ENCODE measurements at places on chromosomes 3 and 15. TPM values are rescaled to one million over a fixed set of nuclear protein-coding genes. Genes with fewer than 3 reads are reported as not detected.

Gene PAQR9
- 14.7 TPM for total RNA-seq

- no peak for DNase-seq
Measured at GRCh38 chr15:57789225-57789624, 82.7 kb downstream of the POLR2M start.

Gene CLDN11
- 2.2 TPM for total RNA-seq

Gene POLR2H
- total RNA-seq: 36.0 TPM

GRCh38 chr3:38957296-38957695 lies 94.4 kb downstream of the SCN11A start:
- DNase-seq: no peak

Gene VGLL3
- 6.3 TPM for total RNA-seq

DNA sequence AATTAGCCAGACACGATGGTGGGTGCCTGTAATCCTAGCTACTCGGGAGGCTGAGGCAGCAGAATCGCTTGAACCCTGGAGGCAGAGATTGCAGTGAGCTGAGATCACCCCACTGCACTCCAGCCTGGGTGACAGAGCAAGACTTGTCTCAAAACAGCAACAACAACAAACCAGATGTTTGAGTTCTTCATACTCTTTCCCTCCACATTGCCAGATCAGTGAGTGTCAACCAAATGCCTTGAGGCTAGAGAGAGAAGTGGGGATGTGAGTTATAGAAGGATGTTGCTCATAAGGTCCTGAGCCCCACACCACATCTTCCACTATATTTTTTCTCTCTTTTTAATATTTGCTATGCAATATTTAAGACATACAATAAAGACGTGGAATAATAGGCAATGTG lies 19.8 kb downstream of the MAPKBP1 start:
- no peak for DNase-seq

Gene ATP13A4
- not detected for total RNA-seq

DNA sequence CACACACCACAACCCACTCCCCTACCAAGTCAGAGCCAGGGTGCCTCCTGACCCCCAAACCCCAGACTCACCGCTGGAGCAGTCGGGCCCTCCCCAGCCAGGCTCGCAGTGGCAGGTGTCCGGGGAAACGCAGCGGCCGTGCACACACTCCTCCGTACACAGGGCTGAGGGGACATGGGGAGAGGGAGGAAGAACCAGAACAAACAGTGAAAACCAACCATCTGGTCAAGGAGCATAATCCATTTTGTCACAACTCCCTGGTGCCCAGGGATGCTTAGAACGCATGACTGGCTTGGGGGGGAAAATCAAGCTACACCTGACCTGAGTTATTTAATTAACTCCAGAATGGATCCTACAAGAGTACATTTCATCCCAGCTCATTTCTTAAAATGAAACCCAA lies 159.2 kb downstream of the MEGF11 start:
- no peak for DNase-seq

GRCh38 chr15:47773143-47773542 lies 55.8 kb downstream of the SEMA6D start:
- no peak for DNase-seq

DNA sequence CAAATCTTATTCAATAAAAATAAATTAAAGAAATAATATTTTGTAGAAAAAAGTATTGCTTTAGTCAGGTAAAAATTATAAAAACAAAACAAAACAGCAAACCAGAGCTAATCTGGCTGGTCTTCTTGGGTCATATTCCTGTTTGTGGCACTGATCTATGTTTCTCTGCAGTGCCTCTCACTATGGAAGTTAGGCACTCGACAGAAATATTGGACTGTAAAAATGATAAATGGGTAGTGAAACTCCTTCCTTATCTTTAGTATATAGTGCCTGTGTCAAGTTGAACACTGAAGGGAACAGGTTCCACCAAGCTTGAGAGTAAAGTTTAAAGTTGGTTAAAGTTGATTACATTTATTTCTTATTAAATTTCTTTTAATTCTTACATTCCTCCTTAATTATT lies 1195.6 kb upstream of the GBE1 start:
- DNase-seq: no peak

Gene GPR62
- 0.21 TPM for total RNA-seq

GRCh38 chr15:41928637-41929620 lies 35.1 kb upstream of the SPTBN5 start:
- no peak for DNase-seq

Gene USP50
- not detected for total RNA-seq

DNA sequence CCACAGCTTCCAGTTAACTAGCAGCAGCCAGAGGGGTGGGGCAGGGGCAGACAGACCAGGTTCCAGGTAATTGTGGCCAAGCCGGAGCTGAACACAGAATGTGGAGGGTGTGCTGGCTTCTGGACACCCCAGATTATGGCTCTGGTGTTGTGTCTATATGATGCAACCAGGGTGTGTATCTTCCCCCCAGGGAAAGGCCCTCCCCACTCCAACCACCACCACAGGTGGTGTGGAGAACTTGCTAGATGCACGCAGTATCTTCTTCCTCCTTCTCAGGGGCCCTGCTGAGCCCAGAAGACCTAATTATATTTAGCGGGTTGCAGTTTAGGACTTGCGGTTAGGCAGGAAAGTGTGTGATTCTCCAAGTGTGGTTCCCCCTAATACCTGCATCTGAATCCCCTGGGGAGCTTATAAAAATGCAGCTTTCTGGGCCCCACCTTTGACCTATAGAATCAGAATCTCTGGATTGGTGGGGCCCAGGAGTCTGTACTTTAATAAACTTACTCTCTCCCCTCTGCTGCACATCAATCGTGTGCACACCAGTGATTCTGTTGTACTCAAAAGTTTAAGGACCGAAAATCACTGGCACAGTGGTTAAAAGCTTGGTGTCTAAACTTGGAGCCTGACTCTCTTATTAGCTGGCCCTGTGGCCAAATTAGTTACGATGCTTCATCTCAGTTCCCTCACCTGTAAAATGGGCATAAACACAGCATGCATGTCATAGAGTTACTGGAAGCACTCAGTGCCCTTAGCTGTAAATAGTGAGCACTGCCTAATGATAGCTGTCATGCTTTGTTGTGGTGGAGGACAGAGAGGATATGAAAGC lies 379.1 kb upstream of the PROK2 start:
- DNase-seq: no peak

DNA sequence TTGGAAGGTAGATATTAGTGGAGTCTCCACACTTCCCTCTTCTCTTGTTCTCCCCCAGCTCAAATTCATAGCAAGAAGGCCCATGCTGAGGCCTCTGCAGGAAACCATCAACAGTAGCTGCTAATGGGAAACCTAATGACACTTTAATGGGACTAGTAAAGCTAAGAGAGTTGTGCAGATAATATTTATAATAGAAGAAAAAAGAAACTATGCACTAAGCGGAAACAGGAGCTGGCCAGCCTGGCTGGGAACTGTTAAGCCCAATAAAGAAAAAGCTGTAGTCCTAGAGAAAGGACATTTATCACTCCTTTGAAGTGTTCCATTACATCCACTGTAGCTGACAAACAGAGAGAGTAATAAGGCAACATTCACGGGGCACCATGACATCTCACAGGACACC lies 229.6 kb downstream of the IGSF11 start:
- no peak for DNase-seq

DNA sequence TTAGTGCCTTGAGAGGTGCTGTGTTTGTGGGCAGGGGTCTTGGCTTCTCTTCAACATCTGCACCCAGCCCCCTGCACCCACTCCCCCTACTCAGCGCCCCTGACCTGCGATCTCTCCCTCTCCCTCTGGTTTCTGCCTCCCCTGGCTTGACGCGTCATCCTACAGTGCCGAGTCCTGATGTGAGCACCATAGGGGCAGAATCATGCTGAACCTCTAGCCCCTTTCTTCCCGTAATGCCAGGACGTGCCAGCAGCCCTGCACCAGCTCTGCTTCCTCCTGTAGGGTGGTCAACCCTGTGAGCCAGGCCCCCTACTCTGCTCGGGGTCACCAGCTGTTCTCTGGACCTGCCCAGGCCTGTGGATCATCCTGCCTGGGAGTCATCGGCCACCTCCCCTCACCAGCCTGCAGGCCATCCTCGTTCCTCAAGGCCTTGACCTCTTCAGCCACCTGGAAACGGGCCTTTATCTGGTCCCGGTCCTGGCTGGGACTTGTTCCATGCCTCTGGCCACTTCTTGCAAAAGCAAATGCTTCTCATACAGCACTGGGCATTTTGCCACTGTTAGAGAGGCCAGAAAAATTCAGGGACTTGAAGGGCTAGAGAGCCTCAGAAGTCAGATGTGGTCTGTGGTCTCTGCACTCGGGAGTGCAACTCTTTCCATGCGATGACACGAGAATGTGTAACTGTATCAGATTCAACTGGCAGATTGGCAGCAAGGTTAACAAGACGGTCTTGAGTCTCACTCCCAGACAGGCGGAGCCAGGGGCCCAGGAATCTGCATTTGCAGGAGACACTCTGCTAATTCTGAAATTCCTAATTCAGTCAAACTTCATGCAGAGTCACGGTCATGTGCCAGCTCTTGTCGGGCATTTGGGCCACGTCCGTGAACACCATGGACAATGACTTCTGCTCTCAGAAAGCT lies 16.7 kb upstream of the KLF15 start:
- no peak for DNase-seq

DNA sequence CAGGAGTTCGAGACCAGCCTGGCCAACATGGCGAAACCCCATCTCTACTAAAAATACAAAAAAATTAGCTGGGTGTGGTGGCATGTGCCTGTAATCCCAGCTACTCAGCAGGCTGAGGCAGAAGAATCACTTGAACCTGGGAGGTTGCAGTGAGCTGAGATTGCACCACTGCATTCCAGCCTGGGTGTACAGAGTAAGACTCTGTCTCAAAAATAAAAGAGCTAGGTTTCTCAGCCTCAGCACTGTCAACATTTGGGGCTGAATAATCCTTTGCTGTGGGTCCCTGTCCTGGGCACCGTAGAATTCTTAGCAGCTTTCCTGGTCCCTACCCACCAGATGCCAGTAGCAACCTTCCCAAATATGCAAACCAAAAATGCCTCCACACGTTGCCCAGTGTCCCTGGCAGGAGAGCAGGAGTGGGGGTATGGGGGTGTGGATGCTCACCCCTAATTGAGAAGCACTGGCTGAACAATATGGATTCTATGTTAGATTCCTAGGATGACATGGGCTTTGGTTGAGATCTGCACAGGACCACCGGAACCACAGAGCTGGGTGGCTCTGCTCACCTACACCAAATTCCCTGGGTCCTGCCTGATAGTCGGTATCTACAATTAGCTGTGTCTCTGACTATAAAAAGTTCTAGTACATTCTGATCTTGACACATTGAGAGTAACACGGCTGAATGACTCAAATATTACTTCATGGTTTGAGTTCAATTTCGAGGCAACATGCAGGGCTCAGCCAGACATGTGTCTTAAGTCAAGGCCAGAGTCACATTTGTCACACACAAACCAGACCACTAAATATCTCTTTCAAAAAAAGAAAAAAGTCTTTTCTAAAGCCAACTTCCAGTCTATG lies 577.0 kb upstream of the MDFIC2 start:
- DNase-seq: no peak

Gene STAB1
- total RNA-seq: 55.0 TPM

GRCh38 chr15:50355980-50356379 lies 982 bp upstream of the GABPB1 start:
- no peak for DNase-seq

Gene CLSTN2
- total RNA-seq: 4.5 TPM

DNA sequence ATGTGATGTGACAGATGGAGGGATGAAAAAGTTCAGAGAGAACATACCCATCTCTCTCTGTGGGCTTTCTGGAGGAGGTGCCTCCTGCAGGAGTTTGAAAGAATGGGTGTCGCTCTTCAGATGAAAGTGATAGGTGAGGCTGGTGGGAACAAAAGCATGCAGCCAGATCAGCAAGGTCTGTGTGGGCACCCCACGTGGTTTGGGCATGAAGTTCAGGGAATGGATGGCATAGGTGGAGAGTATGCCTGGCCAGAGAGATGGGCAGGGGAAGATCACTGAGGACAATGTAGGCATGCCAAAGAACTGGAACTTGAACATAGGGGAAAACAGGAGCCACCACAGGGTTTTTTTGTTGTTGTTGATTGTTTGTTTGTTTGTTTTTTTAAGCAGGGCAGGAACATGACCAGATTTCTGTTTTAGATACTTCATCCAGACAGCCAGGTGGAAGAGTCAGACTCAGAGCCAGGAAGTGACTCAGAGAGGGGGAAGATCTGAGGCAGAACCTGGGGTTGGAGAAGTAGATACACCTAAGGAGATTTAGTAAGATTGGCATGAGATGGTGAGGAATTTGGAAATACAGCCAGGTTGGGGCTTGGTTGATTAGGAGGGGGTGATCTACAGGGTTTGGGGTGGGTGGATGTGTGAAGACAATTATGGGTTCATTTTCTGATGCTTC lies 64.8 kb upstream of the CLSTN2 start:
- no peak for DNase-seq

DNA sequence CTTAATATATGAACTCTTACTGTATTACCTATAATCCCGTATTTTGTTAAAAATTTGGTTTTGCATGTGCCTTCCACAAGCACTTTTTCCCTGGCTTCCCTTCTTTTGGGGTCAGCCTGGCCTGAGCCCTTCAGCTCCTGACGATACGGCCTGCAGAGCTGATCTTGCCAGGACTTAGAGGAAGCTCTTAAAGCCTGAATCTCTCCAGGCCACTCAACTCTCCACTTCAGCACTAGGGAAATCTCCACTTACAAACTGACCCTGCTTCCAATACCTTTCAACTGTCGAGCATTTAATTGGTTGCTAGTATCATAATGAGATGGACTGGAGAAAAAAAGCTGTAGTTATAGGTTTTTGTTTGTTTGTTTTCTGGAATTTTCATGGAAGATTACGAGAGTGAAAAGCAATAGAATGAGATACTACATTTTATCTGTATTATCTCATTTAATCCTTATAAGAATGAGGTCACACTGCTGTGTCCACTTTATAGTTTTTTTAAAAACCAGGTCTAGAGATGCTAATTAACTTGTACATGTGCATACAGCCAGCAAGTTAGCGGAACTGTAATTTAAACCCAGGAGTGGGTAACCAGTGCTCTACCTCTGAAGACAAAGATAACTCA lies 54.8 kb downstream of the ZBTB38 start:
- DNase-seq: no peak

- DNase-seq: peak; percentile 41
Measured at GRCh38 chr3:8603115-8603710, 41.4 kb downstream of the SSUH2 start.

Gene FMN1
- 10.6 TPM for total RNA-seq

- no peak for DNase-seq
Measured at GRCh38 chr3:3836845-3837244, 37.6 kb downstream of the LRRN1 start.

DNA sequence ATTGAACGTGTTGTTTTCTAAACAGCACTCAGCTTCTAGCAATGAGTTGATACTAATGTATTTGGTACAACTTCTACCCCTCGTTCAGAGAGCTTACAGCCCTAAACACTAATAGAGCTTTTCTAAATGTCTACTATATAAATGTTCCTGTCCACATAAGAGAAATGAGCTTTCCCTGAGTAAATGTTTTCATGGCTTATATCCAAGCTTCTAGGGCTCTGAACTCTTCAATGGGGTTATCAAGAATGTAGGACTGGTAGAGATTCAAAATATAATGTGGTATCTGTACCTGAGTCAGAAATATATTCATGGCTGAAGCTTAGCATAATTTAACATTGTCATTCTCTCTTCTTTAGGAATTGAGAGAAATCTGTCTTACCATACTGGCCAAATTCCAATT lies 73.4 kb downstream of the SERPINI1 start:
- no peak for DNase-seq

Gene RHCG
- not detected for total RNA-seq

- DNase-seq: peak; percentile 83
Measured at GRCh38 chr15:89912674-89913396, at the start of gene ARPIN. Gene ARPIN (minus strand): TSS chr15:89912952. CDS start chr15:89912835, 117 bp downstream.

Gene MESP2
- not detected for total RNA-seq

Gene RTP1
- total RNA-seq: not detected
